ENCODE measurements at places on chromosomes 7 and 10.

DNA sequence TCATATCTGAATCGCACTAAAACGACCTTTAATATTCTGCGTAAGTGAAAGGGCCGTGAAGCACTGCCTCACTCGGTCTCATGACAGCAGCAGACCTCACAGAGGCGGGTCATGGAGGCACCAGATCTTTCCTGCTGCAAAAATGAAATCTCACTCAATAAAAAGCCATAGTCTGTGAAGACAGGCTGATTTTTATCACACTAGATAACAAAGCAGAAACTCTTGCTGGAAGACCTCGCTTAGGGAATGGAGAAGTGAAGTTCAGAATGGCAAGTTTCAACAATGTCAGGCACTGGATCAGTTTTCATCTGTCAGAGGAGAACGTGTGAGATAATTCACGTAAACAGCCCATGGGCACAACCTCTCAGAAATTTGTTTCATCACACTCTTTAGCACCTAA is 8.0 kb downstream of the SEPHS1 start:
- no peak for DNase-seq

DNA sequence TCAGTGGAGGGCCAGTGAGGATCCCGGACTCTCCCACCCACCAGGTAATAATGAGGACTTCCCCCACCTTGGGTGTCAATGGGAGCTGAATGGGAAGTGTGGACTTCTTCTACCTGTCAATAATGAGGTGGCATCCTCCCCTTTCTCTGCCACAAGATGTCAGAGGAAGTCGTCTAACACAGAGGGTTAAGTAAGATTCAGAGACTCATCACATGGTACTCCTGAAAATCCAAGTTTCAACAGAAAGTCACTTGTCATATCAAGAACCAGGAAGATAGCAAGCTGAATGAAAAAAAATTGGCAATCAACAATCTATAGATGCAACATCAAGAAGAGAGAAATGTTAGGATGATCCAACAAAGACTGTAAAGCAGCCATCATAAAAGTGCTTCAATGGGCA is 150.9 kb upstream of the SVIL start:
- no peak for DNase-seq

- DNase-seq = no peak
Observed at GRCh38 chr7:111787741-111788140, 225.4 kb upstream of the IMMP2L start.

DNA sequence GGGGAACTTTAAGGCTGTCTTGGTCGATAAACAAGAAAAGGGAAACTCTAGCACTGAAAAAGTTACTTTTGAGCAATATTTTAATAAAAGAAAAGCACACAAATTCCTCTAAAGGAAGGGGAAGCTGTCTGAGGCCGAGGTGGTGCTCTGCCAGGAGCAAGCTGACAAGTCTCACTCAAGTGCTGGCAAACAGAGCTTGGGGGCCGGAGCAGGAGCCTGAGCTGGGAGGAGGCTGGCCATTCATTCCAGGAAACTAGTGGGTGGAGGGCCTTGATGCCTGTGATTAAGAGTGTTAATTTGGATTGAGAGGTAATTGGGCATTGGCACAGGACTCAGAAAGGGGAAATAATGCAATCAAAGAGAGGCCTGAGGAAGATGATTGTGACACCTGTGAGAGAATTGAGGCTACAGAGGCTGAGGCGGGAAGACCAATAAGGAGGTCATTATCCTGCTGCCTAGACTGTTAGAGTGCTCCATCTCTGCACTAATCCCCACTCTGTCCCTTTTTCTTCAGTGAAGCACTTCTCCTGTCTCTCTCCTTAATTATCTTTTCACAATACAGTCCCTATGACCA is 154.9 kb upstream of the COL1A2 start:
- DNase-seq = no peak

GRCh38 chr10:844552-844951 is 87.0 kb downstream of the LARP4B start:
- DNase-seq = no peak

DNA sequence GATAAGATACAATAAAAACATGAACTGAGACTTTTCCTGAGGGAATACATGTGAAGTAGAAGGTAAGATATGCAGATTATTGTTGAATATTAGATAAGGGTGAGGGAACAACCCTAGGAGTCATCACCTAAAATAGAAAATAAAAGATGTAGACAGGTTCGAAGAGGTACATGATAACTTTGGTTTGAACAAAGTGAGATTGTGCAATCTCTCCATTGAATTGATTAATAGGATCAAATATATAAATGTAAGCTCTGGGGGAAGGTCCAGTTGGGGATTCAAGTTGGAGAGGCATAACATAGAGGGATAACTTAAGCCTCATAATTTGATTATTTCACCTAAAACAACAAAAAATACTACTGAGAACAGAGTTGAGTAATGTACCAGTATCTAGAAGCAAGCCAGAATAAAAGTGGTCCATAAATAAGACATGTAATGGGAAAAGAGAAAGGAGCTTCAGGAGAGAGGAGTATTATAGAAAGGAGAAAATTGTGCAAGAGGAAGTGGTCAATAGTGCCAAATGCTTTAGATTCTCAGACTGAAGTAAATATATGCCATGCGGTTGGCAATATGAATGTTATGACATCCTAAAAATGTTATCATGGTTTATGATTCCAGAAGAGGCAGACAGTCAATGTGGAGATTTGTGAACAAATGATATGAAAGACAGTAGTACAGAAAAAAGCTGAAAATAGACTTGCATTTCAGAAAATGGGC is 282.3 kb upstream of the CHRM2 start:
- DNase-seq = no peak

DNA sequence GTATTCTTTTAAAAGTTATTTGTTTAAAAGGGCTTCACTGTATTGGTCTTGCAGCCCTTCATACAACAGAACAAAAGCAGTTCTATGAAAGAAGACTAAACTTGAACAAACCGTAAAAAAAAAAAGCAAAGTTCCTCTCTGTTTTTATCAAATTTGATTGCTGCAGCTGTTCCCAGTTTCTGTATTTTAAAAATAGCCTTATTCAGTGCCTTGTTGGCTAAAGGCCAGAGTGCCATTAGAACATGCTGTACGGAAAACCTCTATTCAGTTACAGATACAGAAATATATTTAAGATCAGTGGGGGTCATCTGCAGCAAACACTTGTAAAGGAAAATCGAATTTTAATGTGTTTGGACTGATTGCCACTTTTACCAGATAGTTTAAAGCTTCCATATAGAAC is 207.8 kb upstream of the ETV1 start:
- DNase-seq = peak; percentile 26

DNA sequence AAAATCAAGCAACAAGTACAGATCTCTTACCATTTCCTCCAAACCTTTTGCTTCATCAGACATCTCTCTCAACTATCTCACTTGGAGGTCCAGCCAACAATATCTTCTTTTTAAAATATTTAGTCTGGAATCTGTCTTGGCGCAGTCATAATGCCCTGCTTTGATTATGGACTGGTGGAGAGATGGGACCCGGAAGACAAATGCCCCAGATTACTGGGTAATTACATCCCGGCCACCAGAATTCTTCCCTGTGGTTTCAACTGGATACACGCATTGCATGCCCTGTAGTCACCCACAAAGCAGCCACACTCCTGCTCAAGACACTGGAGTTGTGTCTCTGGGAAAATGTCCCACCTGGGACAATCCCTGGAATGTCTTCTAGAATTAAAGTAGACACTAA is 65.5 kb downstream of the BPGM start:
- no peak for DNase-seq

DNA sequence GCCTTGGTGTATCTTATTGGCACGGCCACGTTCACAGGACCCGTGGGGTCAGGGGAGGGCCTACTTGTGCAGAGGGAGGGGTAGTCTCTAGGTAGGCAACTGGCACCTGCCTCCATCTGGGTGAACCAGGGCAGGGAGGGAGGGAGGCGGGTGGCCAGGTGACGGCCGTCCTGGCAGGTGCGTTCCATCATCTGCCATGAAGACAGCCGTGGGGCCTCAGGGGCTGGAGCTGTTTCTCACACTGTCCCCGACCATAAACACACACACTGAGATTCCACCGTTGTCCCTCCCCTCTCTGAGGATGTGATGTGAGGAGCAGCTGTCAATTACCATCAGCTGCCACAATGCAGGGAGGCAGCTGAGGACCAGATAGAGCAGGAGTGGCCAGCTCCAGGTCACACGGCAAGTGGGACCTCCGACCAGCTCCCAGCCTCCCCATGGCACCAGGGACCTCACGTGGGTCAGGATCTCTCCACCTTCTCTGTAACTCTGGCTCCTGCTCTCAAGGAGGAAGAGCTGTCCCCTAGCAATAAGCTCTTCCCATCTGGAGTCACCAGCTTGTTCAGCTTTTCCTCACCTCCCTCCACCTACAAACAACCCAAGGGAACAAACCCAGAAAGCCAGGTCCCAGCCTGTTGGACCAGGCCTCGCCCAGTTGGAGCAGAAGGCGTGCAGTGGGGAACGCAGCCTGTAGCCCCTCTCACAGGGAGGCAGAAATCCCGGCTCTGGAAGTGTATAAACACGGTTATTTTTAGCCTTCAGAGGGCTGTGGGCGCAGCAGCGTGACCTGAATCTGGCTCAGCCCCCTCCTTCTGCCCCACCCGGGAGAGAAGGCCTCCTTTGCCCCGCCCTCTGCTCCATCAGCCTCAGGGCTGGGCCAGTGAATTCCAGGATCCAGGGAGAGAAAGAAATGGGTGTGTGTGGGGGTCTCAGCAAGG is 33.1 kb downstream of the ZMIZ1 start:
- no peak for DNase-seq

GRCh38 chr10:120422457-120422856 is 34.6 kb upstream of the PLPP4 start:
- DNase-seq = no peak

DNA sequence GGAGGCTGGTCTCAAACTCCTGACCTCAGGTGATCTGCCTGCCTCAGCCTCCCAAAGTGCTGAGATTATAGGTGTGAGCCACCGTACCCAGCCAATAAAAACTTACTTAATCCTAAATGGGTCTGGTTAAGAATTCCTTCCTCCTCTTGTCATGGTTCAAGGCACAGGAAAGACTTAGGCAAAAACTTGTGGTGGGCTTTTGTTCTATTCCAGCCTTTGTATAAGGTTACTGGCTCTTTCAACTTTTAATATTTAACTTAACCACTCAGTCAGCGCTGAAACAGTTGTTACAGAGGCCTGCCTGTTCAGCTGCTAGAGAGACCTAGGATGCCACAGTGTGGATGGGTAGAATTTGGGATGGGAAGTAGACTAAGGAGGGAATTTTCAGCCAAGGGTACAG is 28.1 kb upstream of the GARS1 start:
- DNase-seq = no peak

GRCh38 chr7:36245684-36246299 is 92.7 kb downstream of the EEPD1 start:
- DNase-seq = no peak

GRCh38 chr7:13945670-13946069 is 43.8 kb downstream of the ETV1 start:
- no peak for DNase-seq

- no peak for DNase-seq
Observed at GRCh38 chr10:98260752-98261151, 7.2 kb downstream of the LOXL4 start.

DNA sequence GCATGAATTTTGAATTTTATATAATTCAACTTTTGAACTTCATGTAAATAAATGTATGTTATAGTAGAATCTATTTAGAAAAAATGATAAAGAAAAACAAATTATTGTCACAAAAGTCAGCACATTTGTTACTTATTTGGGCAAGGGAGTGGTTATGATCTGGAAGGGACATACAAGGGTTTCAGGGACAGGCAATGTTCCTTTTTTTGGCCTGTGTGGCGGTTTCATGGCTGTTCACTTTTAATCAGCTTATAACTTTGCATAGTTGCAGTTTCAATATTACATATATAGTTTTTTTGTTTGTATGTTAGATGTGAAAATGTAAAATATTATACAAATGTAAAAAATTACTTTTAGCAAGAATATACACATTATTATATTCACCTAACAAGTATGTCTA is 256.2 kb downstream of the PCLO start:
- no peak for DNase-seq

DNA sequence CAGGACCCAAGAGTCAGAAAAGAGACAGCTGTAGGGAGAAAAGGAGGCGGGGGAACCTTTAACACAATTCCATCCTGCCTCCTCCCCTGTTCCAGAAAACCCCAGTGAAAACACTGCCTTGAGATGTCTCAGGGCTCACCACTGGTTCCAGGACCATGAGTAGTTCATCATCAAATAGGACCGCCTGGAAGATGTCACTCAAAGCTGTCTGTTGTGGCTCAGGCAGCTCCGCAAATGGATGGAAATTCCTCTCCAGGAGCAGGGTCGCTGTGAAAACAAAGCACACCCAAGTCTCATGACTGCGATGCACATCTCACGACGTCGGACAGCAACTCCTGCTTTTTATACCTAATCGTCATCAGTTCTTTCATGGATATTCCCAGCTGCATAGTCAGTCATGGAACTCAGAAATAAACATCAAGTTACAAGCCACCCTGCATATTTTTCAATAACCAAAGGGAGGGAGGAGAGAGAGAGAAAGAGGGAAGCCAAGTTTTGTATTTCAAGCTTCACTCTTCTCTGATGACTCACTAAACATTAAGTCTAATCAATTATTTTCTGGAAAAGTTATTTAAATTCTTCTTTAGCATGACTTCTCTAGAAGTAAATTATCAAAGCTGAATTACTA is 49.2 kb downstream of the GSDME start:
- no peak for DNase-seq

DNA sequence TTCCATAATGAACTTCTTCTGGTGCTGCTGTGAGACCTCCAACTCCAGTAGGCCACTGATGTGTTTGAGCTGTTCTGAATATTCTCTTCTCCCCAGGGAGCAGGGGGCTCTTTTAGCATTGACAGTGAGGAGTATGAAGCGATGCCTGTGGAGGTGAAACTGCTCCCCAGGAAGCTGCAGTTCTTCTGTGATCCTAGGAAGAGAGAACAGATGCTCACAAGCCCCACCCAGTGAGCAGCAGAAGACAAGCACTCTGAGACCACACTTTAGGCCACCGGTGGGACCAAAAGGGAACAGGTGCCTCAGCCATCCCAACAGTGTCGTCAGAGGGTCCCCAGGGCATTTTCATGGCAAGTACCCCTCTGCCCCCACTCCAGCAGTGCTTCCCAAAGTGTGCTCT is 49.3 kb downstream of the DENND11 start:
- no peak for DNase-seq

DNA sequence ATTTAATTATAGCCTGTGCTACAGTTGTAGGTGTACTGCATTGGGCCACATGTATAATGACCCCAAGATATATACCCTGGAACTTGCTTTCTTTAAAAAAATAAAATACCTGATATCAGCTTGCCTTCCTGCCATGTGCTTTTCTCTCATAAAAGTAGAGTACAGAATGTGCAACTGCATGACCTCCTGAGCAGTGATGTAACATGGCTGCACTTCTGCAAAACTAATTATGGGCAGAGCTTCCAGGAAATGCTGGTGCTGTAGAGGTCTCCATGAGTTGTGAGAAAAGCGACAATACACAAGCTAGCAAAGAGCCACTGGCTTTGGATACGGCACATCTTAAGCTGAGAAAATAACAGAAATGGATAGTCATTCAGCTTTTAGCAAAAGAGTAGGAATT is 6.5 kb upstream of the ERLIN1 start:
- DNase-seq = no peak

GRCh38 chr7:15922002-15922401 is 235.5 kb upstream of the MEOX2 start:
- DNase-seq = no peak
